ENCODE measurements at places on chromosomes 16 and 17.

DNA sequence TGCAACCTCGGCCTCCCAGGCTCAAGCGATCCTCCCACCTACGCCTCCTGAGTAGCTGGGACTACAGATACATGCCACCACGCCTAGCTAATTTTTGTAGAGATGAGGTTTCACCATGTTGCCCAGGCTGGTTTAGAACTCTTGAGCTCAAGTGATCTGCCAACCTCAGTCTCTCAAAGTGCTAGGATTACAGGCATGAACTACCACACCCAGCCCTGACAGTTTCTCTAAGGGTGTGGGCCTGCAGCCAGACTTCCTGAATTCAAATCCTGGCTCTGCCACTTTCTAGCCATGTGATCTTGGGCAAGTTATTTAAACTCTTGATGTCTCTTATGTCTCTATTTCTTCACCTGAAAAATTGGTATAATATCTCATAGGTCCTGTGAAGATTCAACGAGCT lies 5.6 kb downstream of the CUEDC1 start:
- no peak for DNase-seq

DNA sequence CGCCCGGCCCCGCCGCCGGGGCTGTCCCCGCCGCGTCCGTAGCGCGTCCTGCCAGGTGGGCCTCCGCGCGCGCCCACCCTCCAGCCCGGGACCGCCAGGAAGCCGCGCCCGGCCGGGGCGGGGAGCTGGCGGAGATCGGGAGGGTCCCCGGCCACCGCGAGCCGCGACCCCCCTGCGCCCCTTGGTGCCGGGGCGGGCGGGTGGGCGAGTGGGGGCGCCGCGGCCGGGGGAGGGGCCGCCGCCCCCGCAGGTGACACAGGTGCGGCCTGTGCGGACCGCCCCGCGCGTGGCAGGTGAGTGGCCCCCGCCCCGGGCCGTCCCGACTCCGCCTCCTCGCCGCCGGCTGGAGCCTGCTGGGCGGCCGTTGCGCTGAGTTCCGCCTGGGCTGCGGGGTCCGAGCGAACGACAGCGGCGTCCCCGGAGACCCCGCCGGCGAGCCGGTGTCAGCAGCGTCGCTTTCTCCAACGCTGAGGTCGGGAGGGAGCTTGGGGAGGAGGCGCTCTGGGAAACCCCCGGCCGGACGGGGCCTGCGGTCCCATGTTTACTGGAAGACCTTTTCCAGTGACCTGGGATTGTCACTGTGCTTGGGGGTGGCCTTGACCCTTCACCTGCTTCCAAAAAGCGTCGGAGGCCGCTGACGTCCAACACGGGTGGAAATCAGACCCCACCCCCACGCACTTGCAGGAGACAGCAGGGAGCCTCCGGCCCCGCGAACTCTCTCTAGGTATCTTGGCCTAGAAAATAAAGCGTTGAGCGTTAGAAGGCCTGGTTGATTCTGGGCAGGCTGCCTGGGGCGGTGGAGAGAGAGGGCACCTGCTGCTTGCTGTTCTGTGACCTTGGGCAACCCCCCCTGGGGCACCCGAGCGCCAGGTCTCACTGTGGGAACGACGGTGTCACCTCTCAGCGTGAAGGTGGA lies 542 bp downstream of the KLHL36 start:
- DNase-seq = peak; percentile 35

DNA sequence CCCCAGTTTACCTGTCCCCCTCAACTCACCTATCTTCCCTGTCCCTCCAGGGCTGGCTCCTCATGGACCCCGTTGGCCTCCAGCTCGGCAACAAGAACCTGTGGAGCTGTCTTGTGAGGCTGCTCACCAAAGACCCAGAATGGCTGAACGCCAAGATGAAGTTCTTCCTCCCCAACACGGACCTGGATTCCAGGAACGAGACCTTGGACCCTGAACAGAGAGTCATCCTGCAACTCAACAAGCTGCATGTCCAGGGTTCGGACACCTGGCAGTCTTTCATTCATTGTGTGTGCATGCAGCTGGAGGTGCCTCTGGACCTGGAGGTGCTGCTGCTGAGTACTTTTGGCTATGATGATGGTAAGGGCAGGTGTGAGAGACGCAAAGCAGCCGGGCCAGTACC lies 31.3 kb downstream of the NLRC5 start:
- DNase-seq = no peak

- no peak for DNase-seq
Measured at GRCh38 chr16:47463771-47464624, 2.9 kb downstream of the PHKB start.

- no peak for DNase-seq
Measured at GRCh38 chr17:7010523-7010922, 1.9 kb upstream of the RNASEK start.

DNA sequence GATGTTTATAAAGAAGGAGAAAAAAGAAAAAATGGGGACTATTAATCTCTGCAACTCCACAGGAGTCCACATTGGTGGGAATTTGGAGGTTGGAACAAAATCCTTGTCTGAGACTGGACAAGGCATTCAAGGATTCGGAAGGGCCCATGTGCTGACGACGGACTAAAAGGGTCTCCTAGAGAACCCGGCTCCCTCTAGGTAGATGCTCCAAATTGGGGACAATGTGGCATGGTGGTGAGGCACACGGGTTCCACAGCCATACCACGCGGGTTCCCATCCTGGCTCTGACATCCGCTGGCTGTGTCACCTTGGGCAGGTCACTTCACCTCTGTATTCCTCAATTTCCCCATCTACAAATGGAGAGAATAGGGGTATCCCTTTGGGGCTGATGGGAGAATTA lies 227.4 kb downstream of the C16orf78 start:
- no peak for DNase-seq

DNA sequence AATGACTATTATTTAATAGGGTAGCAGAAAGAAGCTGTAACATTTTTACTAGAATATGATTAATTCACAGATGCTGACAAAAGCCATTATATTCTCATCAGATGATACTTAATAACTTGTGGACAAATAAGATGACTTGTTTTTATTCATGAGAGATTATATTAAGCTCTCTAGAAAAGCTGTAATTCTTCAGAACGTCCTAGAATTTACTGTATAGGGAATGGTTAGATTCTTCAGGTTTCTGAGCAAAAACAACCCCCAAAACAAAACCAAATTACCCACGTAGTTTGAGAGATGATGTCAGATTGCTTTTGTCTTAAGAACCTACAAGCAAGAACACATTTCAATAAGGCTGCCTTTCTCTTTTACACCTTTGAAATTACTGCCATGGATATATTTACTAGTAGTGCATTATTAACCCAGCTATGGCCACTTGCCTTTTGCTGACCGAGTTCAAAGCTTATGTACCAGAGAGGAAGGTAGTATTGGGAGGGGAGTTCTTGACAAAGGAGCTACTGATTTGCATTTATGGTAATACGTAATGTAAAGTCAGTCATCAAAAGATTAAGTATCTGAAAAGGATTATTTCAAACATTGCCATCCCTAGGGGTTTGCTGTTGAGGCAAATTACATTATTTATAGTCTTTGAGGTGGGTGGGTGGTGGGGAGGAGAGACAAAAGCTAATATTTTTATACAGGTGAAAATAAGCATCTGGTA lies 51.7 kb downstream of the NLK start:
- no peak for DNase-seq

DNA sequence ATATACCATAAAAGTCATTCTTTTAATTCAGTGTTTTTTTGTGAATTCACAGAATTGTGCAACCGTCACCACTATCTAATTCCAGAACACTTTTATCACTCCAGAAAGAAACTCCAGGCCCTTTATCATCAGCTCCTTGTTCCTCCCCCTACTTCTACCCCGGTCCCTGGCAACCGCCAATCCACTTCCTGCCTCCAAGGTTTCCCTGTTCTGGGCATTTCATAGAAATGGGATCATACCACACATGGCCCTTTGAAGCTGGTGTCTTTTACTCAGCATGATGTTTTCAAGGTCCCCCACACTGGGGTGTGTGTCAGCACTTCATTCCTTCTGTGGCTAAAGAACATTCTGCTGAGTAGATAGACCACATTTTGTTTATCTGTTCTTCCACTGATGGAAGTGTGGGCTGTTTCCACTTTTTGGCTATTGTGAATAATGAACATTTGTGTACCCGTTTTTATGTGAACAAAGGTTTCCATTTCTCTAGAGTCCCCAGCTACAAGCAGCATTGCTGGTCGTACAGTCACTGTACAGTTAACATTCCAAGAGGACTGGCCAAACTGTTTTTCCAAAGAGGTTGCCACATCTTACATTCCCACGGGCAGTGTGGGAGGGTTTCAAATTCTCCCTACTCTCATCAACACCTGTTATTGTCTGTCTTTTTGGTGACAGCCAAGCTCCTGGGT lies 75.8 kb upstream of the ZNF469 start:
- no peak for DNase-seq

- no peak for DNase-seq
Measured at GRCh38 chr16:12166271-12166670, 189.7 kb downstream of the SNX29 start.

- DNase-seq = no peak
Measured at GRCh38 chr17:61482467-61482866, 30.2 kb downstream of the TBX4 start.

DNA sequence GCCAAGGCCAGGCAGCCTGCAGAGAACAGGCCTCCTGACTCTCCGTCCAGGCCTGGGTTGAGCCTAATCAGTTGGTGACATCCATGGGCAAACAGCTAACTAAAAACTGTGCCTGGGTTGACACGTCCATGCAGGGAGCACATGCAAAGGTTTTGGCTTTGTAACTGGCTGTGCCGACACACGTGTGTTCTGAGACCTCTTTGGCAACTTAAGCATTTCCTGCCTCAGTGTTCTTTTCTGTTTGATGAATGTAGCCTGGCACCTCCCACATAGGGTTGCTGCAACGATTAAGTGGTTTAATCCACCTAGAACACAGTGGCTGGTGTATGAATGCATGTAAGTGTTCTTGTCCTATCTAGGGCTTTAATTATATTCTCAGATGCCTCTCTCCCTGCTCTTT lies 3.2 kb downstream of the BCO1 start:
- DNase-seq = no peak

GRCh38 chr17:81436294-81436849 lies 41.1 kb downstream of the BAHCC1 start:
- DNase-seq = no peak

GRCh38 chr16:88553739-88554138 lies 16.5 kb upstream of the ZC3H18 start:
- no peak for DNase-seq

DNA sequence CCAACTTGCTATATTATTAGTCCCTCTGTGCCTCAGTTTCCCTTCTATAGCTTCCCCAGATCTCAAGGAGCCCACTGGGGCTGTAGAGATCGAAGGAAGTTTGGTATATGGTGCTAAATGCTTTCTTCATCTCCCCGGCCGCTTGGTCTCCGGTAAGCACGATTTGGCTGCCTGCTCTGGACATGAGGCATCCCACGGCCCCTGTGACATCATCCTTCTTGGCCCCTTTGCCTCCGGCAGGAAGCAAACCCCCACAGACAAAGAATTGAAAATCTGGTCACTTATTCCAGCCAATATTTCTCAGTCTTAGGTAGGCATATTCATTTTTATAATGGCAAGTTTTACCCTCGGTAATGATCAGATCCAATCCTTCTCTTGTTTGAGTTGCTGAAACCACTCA lies 65.8 kb downstream of the WSCD1 start:
- no peak for DNase-seq

DNA sequence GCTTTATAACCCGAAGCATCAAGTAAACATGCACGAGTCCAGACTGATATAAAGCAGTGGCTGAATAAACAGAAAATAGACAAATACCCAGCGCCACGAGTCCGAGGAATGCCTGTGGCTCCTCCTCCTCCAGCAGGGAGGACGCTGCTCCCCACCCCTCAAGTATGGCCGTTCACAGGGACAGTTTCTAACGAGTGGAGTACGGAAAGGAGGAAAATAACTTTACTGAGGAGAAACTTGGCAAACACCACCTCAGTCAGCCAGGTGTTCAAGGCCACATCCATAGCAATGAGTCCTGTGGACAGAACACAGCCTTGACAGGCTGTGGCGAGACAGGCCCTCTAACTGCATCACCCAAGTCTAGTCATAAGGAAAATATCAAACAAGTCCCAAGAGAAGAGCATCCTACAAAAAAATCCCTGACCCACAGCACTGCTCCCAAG lies 9.2 kb downstream of the ZDHHC7 start:
- no peak for DNase-seq

- no peak for DNase-seq
Measured at GRCh38 chr16:85234310-85235204, 122.3 kb upstream of the CIBAR2 start.

- DNase-seq = no peak
Measured at GRCh38 chr16:87812200-87812656, 46.4 kb upstream of the KLHDC4 start.

DNA sequence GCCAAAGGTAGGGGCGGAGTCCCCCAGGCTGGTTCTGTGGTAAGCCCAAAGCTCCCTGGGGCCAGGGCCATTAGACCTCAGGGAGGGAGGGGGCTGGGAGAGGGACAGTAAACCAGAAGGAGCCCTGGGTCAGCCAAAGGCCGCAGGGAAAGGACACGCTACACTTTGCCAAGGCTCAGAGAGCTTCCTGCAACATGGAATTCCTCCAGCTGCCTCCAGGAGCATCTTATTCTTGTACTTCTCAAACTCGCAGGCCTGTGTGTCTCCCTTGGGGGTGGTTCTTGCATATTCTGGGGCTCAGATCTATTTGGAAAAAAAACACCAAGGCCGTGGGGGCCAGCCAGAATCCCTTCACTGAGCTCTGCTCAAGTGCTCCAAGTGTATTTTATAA lies 25.1 kb downstream of the AKAP1 start:
- DNase-seq = no peak

- no peak for DNase-seq
Measured at GRCh38 chr17:48997103-48997826, at the start of gene IGF2BP1. TSS of gene IGF2BP1 (plus strand) at chr17:48997385. CDS start at chr17:48997746, 361 bp downstream.

DNA sequence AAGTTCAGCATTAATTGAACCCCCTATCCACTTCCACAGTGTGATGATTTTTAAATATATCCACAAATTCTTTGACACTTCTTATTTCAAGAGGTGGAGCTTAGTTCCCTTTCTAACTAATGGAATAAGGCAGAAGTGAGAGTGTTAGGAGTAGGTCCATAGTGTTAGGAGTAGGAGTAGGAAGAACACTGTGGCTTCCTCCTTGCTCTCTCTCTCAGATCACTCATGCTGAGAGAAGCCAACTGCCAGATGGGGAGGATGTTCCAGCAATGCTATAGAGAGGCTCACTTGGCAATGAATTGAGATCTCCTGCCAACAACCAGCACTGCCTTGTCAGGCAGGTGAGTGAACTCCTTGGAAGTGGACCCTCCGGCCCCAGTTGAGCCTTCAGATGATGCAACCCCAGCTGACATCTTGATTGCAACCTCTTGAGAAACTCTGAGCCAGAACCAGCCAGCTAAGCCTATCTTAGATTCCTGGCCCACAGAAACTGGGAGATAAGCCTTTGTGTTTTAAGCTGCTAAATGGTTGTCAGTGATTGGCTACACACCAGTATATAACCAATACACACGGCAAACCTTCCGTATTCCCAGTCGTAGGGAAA lies 44.3 kb downstream of the SPECC1 start:
- no peak for DNase-seq

DNA sequence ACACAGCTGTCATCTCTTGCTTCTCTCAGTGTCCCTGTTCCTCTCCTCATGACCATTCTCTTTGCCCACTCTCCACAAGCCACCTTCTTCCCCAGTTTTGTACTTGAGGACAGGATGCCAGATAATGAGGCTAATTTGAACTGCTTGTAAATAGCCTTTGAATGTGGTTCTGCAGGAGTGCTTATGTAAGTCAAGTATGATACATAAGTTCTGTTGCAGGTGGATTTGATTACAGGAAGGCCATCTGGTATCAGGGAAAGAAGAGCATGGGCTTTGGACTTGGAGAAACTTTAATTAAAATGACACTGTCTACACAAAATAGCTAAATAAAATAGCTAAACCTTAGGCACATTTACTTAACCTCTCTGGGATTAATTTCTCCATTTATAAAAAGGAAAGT lies 120.2 kb upstream of the HLF start:
- no peak for DNase-seq

GRCh38 chr16:23324727-23325126 lies 22.6 kb downstream of the SCNN1B start:
- DNase-seq = no peak

All from central memory CD4-positive, alpha-beta T cell (primary cell).